ENCODE measurements at places on chromosomes 7 and 10. TPM values are rescaled to one million over a fixed set of nuclear protein-coding genes. Genes with fewer than 3 reads are reported as not detected.

DNA sequence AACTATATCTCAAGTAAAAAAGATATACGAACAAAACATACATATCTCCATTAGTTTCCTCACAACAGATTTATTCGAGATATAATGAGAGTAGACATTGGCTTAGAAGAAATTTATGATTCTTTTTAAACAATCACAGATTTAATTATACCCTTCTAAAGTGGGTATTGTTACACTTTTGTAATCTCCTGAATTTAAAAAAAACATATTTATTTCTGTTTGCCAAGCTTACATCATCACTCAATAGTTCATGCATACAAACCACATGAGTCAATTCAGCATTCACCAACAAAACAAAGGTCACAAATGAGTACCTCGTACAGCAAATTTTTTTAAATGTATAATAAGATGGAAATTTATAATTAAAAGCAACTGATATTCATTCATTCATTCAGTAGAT, 17.6 kb downstream of the LRRN3 start:
- H3K27me3 ChIP-seq = no peaks in the 10 kb centered on the region
- peaks cover 3% of the 10 kb centered on the region for H3K4me1 ChIP-seq
- no peak overlapping the region for H3K27ac ChIP-seq
- no peak overlapping the region for H3K4me3 ChIP-seq
- no peak for DNase-seq

- H3K36me3 ChIP-seq = no peaks in the 10 kb centered on the region
- no peaks in the 10 kb centered on the region for H3K4me1 ChIP-seq
- no peak overlapping the region for H3K4me3 ChIP-seq
- no peak for DNase-seq
- no peaks in the 10 kb centered on the region for H3K27me3 ChIP-seq
These were observed 7.3 kb downstream of the TFPI2 start for GRCh38 chr7:93883078-93883916.

The GRM3 gene
- not detected for total RNA-seq

The NKX6-2 gene
- not detected for total RNA-seq

DNA sequence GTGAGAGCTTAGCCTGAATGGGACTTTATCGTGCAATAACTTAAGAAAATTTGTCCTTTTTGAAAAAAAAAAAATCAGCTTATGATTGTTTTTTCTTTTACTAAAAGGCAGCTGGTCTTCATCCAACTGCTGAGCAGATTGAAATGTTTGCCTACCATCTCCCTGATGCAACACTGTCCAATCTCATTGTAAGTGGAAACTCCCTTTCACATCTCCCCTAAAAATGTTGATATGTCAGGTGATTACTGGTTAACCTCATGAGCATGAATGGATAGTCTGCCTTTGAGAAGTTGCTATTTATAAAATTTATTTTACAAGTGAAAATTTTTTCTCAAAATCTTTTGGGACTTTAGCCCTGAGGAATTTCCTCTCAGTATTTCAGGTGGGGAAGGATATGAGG, 17.8 kb upstream of the HKDC1 start:
- peaks cover 14% of the 10 kb centered on the region for H3K36me3 ChIP-seq
- no peak overlapping the region for H3K4me3 ChIP-seq
- H3K4me1 ChIP-seq = no peaks in the 10 kb centered on the region
- no peaks in the 10 kb centered on the region for H3K27me3 ChIP-seq
- H3K27ac ChIP-seq = no peak overlapping the region
- DNase-seq = no peak

- H3K27me3 ChIP-seq = no peaks in the 10 kb centered on the region
- H3K36me3 ChIP-seq = no peaks in the 10 kb centered on the region
- H3K4me3 ChIP-seq = no peak overlapping the region
These were observed 177.6 kb downstream of the PLXDC2 start for GRCh38 chr10:19993714-19994315.

GRCh38 chr7:8126601-8127167, 135.3 kb downstream of the ICA1 start:
- H3K4me3 ChIP-seq = no peak overlapping the region
- H3K4me1 ChIP-seq = no peaks in the 10 kb centered on the region
- H3K36me3 ChIP-seq = peaks cover 5% of the 10 kb centered on the region

DNA sequence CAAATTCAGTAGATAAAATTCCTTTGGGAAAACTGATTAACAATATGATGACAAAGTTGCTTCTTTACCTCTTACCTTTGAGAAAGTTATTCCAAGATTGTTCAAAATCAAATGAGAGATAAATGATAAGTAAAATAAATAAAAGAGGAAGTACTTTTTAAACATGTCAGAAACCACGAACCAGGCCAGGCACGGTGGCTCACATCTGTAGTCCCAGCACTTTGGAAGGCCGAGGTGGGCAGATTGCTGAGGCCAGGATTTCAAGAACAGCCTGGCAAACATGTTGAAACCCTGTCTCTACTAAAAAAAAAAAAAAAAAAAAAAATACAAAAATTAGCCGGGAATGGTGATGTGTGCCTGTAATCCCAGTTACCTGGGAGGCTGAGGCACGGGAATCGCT, 296.6 kb downstream of the HGF start:
- H3K27ac ChIP-seq = no peak overlapping the region
- no peak overlapping the region for H3K4me3 ChIP-seq
- peaks cover 4% of the 10 kb centered on the region for H3K27me3 ChIP-seq
- H3K4me1 ChIP-seq = no peaks in the 10 kb centered on the region
- DNase-seq = no peak
- no peaks in the 10 kb centered on the region for H3K36me3 ChIP-seq

The ZNF467 gene
- total RNA-seq = 6.5 TPM

The SHLD2 gene
- 22.4 TPM for total RNA-seq

The OR9A2 gene
- not detected for total RNA-seq

DNA sequence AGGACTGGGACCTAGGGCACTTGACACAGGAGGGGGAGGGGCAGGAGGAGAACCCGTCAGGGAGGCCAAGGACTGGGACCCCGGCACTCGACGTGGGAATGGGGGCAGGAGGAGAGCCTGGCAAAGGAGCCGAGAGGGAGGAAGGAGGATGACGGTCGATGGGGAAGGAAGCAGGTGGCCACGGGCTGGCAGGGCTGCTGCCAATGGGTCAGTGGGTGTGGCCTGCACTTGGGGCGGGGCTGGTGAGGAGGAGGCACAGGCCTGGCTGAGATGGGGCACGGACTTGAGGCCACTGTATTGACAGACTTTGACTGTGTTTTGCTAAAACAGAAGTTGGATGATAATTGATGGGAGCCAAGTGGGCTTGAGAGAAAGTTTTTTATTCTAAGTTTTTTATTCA, 68.9 kb downstream of the RBM33 start:
- DNase-seq = no peak
- no peaks in the 10 kb centered on the region for H3K27me3 ChIP-seq
- H3K27ac ChIP-seq = no peak overlapping the region
- H3K4me1 ChIP-seq = no peaks in the 10 kb centered on the region
- no peak overlapping the region for H3K4me3 ChIP-seq

GRCh38 chr7:149830997-149831740, 7.0 kb upstream of the ZNF862 start:
- DNase-seq = no peak
- no peak overlapping the region for H3K4me3 ChIP-seq
- no peaks in the 10 kb centered on the region for H3K27me3 ChIP-seq
- H3K27ac ChIP-seq = no peak overlapping the region

- no peaks in the 10 kb centered on the region for H3K36me3 ChIP-seq
- no peak for DNase-seq
- H3K4me3 ChIP-seq = no peak overlapping the region
- no peaks in the 10 kb centered on the region for H3K27me3 ChIP-seq
These were observed 396.5 kb upstream of the NPVF start for GRCh38 chr7:25624833-25625232.

GRCh38 chr10:56912043-56912442, 551.0 kb upstream of the ZWINT start:
- H3K4me1 ChIP-seq = no peaks in the 10 kb centered on the region
- no peak for DNase-seq
- H3K4me3 ChIP-seq = no peak overlapping the region
- no peaks in the 10 kb centered on the region for H3K27me3 ChIP-seq

The FFAR4 gene
- total RNA-seq = not detected
